ENCODE measurements at places on chromosomes 2 and 18.

GRCh38 chr2:158197940-158198339 lies 96.3 kb downstream of the UPP2 start:
- DNase-seq: no peak

- DNase-seq: no peak
Measured at GRCh38 chr2:116585669-116586327, 1228.7 kb upstream of the DDX18 start.

GRCh38 chr2:173357346-173357745 lies 2.7 kb downstream of the CDCA7 start:
- DNase-seq: no peak

GRCh38 chr2:29143657-29144056 lies 28.4 kb downstream of the CLIP4 start:
- DNase-seq: no peak

DNA sequence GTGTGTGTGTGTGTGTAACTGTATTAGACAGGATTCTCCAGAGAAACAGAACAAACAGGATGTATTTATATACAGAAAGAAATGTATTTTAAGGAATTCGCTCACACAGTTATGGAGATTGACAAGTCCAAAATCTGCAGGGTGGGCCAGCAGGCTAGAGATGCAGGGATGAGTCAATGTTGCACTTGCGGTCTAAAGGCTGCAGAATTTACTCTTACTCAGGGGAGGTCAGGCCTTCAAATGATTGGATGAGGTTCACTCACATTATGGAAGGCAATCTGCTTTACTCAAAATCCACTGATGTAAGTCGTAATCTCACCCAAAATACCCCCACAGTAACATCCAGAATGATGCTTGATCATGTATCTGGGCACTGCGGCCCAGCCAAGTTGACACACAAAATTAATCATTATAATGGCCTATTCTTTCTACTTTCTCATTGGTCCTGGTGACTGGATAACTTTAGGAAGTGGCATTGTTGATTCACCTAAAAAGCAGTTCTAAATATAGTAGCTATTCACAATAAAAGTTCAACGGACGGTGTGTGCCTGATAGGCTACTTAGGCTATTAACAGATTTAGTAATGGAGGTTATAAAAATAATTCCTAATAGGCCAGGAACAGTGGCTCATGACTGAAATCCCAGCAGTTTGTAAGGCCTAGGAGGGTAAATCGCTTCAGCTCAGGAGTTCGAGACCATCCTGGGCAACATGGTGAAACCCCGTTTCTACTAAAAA lies 40.6 kb upstream of the ACYP2 start:
- peak; percentile 67 for DNase-seq

- DNase-seq: no peak
Measured at GRCh38 chr2:60268661-60269060, 284.8 kb downstream of the BCL11A start.

DNA sequence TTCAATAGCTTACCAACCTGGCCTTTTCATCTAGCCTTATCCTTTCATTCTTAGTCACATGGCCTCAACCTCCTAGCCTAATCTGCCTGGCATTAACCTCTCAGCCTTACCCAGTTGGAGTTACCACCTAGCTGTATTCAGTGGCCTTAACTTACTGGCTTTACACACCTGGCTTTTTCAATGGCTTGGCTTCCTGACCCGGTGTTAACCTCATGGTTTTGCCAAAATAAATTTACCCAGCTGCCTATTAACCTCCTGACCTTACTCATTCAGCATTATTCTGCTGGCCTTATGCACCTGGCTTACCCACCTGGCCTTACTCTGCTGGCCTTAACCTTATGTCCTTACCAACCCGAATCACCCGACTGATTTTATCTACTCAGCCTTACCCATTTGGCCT lies 135.5 kb upstream of the ZSWIM2 start:
- no peak for DNase-seq

- DNase-seq: peak; percentile 94
Measured at GRCh38 chr2:7011356-7012083, 94.3 kb downstream of the RNF144A start.

GRCh38 chr2:2547451-2547850 lies 216.4 kb upstream of the MYT1L start:
- DNase-seq: no peak

All from cardiac fibroblast (primary cell).